ENCODE measurements at places on chromosomes 1 and 21.

DNA sequence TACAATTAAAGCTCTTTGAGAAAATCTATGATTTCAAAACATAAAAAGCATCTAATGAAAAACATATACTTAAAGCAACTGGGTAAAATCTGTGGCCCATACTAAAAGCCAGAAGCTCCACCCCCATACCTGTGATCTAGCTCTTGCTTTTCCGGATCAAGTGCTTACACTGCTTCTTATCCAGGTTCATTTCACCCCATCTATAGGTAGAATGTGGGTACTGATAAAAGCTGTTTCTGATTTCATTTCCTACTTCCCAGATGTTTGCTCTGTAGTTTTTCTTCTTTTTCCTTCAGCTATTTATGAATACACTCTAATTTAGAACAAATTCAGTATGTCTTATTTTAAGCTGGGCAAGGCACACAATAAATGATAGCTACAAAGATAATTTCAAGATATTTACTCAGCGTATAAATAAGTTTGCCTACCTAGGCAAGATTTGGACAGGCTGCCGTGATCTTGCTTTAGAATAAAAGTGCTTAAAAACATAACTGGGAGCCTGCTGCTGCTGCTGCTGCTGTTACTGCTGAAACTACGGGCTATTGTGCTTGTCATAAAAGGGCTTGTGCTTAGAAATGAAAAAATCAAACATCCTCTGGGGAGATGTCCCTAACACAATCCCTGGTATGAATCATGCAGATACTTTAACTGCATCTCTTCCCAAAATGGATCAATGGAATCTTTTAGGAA is 2.1 kb downstream of the SIPA1L2 start:
- DNase-seq: no peak

- no peak for DNase-seq
Measured at GRCh38 chr1:157236072-157236471, 97.9 kb upstream of the ETV3 start.

DNA sequence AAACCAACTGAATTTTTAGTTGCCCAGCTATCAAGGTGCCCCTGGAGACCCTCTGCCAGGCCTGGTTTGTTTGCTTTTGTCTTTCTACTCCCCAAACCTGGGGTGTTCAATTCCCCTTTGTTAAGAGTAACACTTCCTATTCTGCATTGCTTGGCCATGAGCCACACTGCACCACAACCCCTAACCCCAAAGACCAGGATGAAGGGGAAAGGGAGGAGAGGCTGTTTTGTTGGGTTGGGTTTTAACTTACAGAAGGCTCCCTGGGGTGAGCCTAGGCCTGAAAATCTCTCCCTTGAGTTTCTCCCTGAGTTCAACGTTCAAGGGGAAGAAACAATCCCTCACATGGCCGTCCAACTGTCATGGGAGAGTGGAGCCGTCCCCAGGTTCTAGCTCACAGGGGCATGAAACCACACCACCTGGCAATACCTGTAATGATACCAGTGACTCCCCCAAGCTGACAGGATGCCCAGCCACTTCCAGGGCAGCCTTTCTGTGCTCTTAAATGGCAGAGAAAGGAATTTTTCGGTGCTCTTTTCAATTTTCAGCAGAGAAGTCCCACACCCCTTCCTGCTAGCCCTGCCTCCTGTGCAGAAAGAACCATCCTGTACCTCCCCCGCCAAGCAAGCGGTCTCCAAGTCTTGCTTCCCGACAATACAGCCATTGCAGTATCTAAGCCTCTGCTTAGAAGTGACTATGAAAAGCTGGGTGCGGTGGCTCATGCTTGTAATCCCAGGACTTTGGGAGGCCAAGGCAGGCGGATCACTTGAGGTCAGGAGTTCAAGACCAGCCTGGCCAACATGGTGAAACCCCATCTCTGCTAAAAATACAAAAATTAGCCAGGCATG is 14.9 kb downstream of the SLC45A3 start:
- DNase-seq: no peak

DNA sequence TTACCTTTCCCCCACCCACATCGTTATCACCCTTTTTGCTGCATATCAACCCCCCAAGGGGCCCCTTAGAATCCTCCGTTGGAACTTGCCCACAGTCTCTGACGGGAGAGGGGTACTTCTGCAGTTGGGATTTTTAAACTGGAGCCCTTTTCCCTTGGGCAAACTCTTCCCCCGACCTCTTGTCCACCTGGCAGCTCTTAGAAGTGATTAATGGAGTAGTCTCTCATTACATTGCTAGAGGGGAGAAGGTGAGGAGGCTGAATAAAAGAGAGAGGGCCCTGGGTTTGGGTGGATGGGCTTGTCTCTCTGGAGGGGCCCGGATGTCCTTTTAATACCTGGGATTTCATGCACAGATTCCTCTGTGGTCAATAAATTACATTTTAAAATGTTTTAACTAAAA is 27.2 kb upstream of the TSPAN2 start:
- DNase-seq: no peak

DNA sequence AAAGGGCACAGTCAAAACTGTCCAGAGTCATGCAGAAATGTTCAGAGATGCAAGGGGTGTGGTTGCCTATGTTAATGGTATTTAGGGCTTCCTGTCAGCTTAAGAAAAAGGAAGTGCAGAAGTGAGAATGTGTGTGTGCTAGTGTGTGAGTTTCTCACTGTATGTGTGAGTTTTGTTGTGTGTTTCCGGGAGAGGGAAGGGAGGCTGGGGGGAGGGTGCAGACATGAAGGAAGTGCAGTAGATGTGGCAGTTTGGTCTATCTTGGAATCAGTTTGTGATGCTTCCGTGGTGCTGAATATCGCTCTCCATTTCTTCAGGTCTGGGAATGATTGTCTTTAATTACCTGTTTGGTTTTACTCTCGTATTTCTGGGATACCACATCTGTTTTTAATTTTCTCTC is 16.5 kb upstream of the ATP6V1G3 start:
- peak; percentile 20 for DNase-seq

DNA sequence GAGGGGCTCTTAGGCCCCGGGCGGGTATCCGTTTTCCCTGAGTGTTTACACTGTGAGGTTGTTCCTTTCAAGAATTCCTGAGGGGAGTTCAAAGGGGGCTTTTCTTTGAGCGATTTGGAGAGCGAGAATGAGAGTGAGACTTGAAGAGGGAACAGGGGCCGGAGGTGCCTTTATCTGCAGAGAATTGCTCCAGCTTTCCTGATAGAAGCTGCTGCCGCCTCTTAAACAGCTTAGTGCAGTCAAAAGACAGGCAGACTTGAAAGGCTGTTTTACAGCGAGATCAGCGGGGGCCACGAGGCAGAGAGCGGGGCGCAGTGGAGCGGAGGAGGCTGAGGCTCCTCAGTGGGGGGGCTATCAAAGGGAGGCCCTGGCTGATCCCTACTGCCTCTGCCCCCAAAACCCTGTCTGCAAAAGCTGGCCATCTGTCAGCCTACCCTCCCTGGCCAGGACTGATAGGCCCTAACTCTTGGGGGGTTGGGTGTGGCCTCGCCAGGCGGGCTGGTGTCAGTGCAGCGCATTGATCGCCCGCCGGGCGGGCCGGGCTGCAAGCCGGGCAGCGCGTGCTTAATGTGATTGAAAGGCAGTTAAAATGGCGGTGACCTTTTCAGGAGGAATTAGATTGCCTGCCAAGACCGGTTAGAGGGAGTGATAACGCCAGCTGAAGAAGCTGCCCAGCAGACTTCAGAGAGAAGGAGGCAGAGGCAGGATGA is 36.4 kb downstream of the TMEM53 start:
- no peak for DNase-seq

DNA sequence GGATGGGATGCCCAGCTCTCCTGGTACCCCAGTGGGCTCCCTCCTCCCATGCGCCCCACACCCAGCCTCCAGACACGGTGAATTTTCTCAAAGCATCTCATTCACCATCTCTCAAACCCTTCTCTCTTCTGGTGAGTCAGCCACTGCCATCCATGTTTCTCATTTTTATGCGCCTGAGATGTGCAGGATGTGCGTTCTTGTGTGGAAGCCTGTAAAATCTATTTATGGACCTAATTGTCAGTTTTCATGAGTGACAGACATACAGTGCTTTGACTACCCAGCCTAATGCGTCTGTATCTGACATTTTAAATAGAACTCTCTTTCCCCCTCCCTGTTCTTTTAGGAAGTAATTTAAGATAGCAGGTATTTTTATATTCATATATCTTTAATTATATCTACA is 158.8 kb downstream of the DAB1 start:
- DNase-seq: no peak

- no peak for DNase-seq
Measured at GRCh38 chr1:173127369-173128307, 76.9 kb upstream of the TNFSF18 start.

DNA sequence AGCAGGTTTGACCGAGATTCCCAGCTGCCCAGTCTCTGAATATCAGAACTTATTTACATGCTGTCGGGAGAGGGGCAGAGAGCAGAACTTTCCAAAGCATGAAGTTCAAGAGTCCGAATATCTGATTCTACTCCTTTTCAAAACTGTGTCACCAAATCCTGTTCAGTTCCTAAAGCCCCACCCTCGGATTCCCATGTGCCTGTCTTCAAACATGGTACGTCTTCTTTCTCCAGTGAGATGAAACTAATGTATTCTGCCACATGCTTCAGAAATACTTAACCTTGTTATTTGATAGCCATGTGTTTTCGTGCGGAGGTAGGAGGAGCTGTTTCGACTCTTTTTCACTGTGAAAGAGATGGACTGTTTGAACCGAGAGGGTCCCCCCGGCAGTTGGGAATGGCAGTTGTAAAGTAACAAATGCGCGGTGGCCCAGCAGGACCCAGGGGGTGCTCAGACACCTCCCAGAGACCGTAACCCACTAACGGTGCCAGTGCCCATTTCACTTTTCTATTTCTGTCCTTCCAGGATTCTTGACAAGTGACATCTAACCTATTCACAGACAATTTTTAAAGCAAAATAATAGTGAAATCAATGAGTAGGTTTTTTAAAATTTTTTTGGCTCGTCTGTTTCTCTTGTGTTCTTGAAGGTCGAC is 67.2 kb downstream of the ZBTB18 start:
- no peak for DNase-seq

DNA sequence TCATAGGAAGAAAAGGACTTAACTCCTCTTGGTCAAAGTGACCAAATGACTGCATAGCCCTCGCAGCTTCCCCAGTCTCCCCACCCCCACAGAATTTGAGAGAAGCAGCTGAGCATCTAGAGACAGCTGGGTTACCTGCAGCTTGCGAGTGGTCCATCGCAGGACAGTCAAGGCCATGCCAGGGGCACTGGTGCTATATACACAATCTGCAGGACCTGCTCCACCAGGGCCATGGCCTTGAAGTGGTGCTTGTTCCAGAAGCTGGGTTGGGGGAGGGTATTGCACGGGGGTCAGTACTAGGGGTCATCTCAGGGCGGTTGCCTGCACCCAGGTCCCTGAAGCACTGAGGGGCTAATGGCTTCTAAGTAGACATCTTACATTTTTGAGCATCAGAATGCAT is 10.4 kb downstream of the MRTO4 start:
- DNase-seq: no peak

GRCh38 chr21:35120631-35121180 is 71.6 kb upstream of the RUNX1 start:
- DNase-seq: no peak

Measured in T-helper 9 cell (primary cell).